CD4-positive, alpha-beta T cell treated with Interleukin-21 for 1 hour (primary cell): ENCODE measurements at places on chromosomes 11 and 22.

- DNase-seq, result no peak
Measured at GRCh38 chr11:10394229-10395101, 60.6 kb upstream of the AMPD3 start.

- DNase-seq, result peak; percentile 47
Measured at GRCh38 chr11:5123802-5124521, 14.2 kb downstream of the OR52A5 start.

- no peak for DNase-seq
Measured at GRCh38 chr11:68692115-68692514, 7.8 kb downstream of the GAL start.

DNA sequence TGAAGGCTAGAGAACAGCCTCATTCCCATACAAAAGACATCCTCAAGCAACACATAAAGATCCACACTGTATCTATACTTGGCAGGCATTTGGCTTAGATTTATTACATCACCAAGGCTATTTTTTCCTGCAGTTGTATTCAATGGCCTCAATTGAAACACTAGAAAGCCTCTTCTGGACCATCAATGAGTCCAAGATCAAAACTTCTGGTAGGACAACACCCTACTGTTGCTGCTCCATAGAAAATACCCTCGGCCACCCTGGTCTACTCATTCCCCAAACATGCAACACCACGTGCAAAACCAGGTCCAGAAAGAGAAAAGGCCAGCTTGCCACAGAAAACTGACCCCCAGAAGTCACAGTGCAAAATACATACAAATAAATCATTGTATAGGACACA lies 56.9 kb upstream of the CADM1 start:
- DNase-seq, result no peak

DNA sequence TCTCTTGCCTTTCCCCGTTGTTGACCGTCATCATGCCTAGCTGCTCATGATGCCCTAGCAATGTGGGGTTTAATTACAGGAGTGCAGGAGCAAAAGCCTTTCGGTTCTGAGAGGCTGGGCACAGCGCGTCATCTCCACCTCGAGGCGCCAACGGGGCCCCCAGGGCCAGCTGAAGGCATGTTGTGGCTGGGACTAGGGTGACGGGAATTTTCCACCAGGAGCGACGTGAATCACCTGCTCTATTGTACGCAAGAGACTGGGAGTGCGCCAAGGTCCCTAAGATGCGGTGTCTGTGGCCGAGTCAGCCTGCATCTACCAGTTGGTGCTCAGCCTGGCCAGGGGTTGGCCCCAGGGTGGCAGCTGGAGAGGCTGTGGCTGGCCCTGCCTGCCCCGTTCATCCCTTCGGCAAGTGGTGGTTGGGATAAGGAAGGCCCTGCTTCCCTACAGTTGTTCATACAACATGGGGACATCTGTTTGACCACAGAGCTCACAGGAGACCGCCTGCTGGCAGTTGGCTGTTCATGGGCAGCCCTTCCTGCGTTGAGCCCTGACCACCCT lies 1175.6 kb downstream of the BRD1 start:
- DNase-seq, result no peak

GRCh38 chr11:2301631-2302305 lies at the start of the genes C11orf21 and TSPAN32:
C11orf21 (minus strand) TSS chr11:2301918; CDS start chr11:2301808, 110 bp downstream.
TSPAN32 (plus strand) TSS chr11:2302013; CDS start chr11:2302150, 137 bp downstream.
- DNase-seq, result peak; percentile 85

GRCh38 chr11:67356864-67357561 lies 3.7 kb upstream of the POLD4 start:
- peak; percentile 81 for DNase-seq

DNA sequence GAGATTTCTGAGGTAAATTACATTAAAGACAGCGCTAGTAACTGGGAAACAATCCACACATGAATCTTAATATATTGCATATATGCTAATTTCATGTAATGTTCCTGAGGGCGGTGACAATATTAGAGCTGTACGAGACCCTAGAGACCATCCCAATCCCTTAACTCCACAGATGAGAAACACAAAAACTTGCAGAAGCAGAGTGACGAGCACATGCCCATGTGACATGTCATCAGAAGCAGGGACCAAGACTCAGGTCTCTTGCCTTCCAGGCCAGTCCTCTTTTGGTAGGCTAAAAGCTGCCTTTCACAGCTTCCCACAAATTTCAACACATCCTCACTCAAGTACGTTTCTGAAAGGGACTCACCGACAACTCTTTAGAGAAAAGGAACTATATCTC lies 11.8 kb downstream of the MAPK1 start:
- DNase-seq, result no peak

- no peak for DNase-seq
Measured at GRCh38 chr11:99911116-99911515, 776.0 kb upstream of the ARHGAP42 start.

GRCh38 chr22:20604776-20605221 lies 97.4 kb downstream of the MED15 start:
- DNase-seq, result no peak

DNA sequence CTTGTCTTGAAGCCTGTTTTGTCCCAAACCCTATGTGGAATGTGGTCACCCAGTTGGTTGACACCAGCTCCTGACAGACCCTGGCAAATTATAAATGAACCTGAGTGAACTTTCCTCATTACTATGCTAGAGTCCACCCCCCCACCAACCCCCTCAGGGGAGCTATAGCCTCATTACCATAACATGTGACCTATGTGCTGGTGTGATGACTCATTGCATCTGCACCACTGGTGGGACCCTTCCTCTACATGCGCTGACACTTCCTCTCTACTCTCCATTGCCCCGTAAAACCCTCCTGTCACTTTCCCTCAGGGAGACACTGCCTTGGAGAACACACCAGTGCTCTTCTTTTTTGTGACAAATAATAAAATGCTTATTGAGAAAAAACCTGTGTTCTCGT lies 105.0 kb upstream of the SESN3 start:
- DNase-seq, result no peak

- DNase-seq, result no peak
Measured at GRCh38 chr11:106986261-106986660, 32.0 kb downstream of the GUCY1A2 start.

- DNase-seq, result peak; percentile 49
Measured at GRCh38 chr22:38706101-38706900, 557 bp downstream of the GTPBP1 start.

GRCh38 chr22:43338766-43339345 lies 4.3 kb downstream of the SCUBE1 start:
- DNase-seq, result no peak

DNA sequence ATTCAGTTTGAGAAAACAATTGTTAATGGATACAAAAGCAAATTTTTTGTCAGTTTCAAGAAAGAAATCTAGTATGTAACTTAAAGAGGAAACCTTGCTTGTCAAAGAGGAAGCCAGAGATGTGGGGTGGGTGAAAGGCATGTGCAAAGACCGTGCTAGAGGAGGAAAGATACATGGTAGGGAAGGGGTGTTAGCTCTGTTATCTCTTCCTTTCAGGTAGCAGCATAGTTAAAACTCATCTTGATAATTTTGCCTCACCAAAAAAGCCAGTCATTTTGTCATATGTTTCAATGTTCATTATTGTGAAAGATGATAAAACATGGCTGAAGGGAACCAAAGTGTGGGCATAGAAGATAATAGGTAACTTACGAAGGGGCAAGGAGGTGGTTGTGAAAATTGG lies 2.6 kb upstream of the MS4A2 start:
- DNase-seq, result no peak

DNA sequence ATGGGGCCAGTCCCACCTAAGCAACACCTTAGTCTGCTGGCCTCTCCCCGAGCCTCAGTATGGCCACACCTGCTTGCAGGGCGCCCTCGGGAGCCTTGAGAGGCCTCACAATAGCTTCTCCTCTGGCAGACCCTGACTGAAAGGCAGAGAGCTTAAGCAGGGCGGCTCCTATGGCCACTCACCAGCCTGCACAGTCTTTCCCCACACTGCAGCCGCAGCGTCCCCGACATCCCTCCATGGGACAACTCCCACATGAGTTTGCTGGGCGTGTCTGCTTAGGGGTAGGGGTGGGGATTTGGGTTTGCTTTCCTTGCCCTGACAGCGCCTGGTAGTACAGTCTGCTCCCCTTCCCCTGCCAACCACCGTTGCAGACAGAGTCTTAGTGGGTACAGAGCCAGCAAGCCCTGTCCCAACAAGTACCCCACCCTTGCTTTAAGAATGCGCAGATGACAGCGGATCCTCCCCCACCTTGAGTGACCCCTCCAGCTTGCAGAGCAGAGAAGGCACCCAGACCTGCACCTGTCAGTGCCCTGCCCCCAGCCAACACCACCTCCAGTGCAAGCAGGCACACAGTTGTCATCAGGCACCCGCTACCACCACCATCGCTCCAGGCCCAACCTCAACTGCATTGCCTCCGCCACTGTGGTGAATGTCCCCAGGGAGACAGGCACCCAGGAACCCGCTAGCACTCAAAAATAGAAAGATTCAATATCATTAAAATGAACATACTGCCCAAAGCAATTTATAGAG lies 413.8 kb upstream of the ARHGAP42 start:
- no peak for DNase-seq
